ENCODE measurements at places on chromosomes 12 and 14. TPM values are rescaled to one million over a fixed set of nuclear protein-coding genes. Genes with fewer than 3 reads are reported as not detected.

The AVPR1A gene
- not detected for total RNA-seq

The MYBPC1 gene
- total RNA-seq, result not detected

The RNASE3 gene
- not detected for total RNA-seq

The SERPINA12 gene
- not detected for total RNA-seq

The TRPV4 gene
- not detected for total RNA-seq

The EIF2S3B gene
- 0.66 TPM for total RNA-seq

The NFATC4 gene
- not detected for total RNA-seq

The KRT73 gene
- total RNA-seq, result 0.61 TPM

The PRH1 gene
- total RNA-seq, result 24.7 TPM

The SERPINA3 gene
- not detected for total RNA-seq

The SAMD15 gene
- not detected for total RNA-seq

The SPX gene
- 0.95 TPM for total RNA-seq

The CLEC1B gene
- total RNA-seq, result not detected

The PLEKHD1 gene
- total RNA-seq, result 0.12 TPM

The RASSF9 gene
- total RNA-seq, result not detected

The AGAP2 gene
- 70.2 TPM for total RNA-seq

The HOXC6 gene
- total RNA-seq, result not detected

The ARHGAP9 gene
- 192 TPM for total RNA-seq

The MYF5 gene
- total RNA-seq, result not detected

The SPTB gene
- not detected for total RNA-seq

The CLEC2D gene
- 407 TPM for total RNA-seq

The CLEC12A gene
- 1.7 TPM for total RNA-seq

The PCED1B gene
- 55.1 TPM for total RNA-seq

The OGFOD2 gene
- 24.3 TPM for total RNA-seq

The BDKRB1 gene
- not detected for total RNA-seq

The KRT8 gene
- total RNA-seq, result not detected

The OAS2 gene
- 213 TPM for total RNA-seq

The PPP1R1A gene
- not detected for total RNA-seq

The LRRC43 gene
- 0.29 TPM for total RNA-seq

The RNASE1 gene
- total RNA-seq, result not detected

The GPD1 gene
- total RNA-seq, result 0.95 TPM

The TDRD9 gene
- total RNA-seq, result not detected

The LRRIQ1 gene
- not detected for total RNA-seq

The CCDC198 gene
- not detected for total RNA-seq

The NRXN3 gene
- total RNA-seq, result not detected

The SDR9C7 gene
- not detected for total RNA-seq
